Natural killer cell treated with Interleukin-12 subunit alpha and Interleukin-12 subunit beta and Interleukin-15 and Interleukin-18, amount 100 ng/mL, for 72 hours (primary cell): ENCODE measurements at places on chromosomes 1 and 21. TPM values are rescaled to one million over a fixed set of nuclear protein-coding genes. Genes with fewer than 3 reads are reported as not detected.

Gene POGK
- total RNA-seq, result 30.3 TPM

Gene COL11A1
- total RNA-seq, result not detected

Gene XKR8
- total RNA-seq, result 9.6 TPM

DNA sequence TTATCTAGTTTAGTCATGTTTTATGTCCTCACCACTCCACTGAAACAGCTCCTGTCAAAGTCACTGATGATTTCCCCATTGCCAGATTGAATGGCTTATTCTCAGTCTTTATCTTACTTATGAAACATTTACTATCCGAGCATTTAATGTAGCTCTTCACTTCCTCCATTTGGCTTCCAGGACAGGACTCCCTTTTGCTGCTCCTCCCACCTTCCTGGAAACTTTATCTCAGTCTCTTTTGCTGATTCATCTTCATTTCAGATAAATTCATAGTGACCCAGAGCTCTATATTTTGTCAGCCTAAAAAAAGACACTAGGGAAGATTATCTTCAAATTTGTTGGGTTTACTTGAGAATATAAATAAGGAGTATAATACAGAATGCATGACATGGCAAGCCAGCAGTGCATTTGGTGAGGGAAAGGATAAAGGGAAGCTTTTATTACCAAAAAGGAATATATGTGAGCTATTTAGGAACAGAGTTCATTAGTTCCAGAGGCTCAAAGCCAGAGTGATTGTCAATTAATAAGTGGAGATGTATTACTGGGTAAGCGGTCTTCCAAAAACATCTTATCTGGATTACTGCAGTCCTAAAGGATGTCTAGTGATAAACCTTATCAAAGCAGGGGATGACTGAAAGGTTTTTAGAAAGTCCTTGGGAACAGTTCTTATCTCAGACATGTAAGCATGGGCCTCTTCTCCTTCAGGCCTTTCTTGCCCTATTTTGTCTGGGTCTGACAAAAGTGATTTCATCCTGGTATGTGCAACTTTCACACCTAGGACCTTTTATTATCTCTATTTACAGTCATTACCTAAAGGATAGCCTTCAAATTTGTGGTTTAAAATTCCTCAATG is 25.6 kb downstream of the IL23R start:
- DNase-seq, result no peak

DNA sequence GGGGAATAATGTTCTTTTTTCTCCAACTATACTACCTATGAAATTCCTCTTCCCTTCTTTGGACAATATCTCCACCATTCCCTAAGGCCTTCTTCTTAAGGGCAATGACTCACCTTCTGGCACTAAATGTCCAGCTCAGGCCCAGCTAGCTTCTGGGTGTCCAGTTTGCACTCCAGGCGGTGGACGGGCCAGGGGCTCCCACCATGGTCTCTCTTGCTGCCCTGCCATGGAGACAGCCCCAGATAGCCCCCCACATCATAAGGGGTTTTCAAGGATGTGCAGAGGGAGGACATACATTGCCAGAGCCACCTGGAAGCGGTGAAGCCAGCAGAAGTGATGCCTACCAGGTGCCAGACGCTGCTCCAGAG is 43.8 kb downstream of the C1orf198 start:
- no peak for DNase-seq

DNA sequence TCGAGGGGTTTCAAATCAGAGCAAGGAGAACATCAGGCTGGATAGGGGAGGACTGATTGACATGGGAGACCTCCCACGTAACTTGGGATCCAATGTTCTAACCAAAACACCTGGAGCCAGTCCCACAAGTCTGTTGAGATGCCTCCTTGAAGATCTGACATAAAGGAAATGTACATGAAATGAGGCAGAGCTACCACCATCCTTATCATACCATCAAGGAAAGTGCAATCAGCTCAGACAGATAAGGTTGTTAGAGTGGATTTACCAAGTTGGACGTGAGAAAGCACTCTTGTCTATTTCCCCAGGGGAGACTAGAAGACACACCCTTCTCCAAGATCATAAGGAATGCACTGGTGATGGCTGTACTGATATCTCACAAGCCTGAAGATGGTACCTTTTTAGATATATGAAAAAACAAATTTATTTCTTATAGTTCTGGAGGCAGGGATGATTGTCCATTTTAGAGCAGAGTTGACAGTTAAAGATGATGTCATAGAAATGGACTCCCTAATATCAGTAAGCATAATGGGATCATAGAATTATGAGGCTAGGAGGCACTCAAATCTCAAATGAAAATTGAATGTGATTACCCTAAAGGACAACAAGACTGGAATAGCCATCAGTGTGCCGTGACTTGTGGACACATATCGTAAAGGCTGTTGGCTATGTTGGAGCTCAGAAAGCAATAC is 129.1 kb upstream of the RAB4A start:
- no peak for DNase-seq

Gene CFHR2
- total RNA-seq, result not detected

Gene LINGO4
- total RNA-seq, result not detected

Gene LEMD1
- total RNA-seq, result not detected

Gene APCS
- not detected for total RNA-seq

DNA sequence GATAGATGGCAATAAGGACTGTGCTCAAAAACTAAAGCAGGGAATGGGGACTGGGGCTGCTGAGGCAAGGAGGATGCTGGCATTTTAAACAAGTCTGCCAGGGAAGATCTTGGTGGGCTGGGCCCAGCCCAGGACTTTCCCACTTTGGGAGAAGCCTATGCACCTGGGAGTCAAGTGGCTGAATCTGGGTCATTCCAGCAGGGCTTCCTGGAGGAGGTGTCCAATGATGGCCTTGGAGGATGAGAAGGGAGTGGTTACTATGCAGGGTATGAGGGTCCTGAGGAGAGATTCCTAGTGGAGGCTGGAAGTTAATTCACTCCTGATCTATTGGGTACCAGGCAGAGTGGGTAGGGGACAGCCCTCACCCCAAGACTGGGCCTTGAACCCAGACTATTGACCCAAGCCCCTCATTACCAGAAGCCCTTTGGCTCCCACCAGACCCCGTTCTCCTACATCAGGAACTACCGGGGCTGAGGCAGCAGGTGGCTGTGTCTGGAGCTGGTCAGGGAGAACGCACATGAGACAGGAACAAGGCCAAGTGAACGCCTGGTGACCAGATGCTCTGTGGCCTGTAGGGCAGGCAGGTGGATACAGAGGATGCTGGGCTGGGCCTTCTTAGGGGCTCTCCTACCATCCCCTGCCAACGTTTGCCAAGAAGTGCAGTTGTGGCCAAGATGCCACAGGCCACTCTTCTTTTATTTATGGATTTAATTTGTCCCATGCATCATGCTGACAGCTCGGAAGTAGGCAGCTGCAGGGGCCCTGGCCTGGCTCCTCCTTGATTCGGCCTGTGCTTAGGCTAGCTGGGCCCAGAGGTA is 18.3 kb upstream of the LRP8 start:
- no peak for DNase-seq

DNA sequence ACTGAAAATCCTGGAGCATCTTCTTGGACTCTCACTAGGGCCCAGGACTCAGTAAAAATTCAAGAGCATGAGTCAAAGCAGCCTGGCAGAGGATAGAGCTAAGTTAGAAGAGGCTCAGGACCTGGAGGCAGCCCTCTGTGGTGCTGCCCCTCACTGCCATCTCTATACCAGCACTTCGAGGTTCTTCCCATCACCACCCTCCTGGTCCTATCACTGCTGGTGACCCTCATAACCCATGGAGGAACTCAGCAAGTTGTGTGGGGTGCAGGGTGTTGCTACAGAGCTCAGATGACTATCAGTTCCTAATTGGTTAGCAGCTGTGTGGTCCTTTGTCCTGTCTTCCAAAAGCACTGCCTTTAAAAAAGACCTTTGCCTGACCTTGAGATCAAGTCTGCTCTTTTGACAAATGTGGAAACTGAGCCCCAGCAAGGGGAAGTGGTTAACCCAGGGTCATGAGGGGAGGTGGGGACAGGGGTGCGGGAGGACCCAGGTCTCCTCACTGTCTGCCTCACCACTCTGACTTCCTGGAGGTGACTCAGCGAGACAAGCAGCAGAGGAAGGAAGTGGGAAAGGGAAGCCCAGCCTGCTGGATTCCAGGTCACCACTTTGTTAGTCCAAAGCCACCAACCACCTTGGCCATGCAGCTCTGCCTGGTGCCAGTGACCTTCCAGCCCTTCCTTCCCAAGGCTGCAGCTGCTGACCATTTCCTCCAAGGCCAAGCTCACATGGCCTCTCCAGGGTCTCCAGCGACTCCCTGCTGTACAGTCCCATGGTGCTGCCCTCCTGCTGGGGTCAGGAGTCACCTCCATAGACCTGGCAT is 199.4 kb upstream of the EDN2 start:
- DNase-seq, result peak; percentile 84

Gene DNALI1
- not detected for total RNA-seq

DNA sequence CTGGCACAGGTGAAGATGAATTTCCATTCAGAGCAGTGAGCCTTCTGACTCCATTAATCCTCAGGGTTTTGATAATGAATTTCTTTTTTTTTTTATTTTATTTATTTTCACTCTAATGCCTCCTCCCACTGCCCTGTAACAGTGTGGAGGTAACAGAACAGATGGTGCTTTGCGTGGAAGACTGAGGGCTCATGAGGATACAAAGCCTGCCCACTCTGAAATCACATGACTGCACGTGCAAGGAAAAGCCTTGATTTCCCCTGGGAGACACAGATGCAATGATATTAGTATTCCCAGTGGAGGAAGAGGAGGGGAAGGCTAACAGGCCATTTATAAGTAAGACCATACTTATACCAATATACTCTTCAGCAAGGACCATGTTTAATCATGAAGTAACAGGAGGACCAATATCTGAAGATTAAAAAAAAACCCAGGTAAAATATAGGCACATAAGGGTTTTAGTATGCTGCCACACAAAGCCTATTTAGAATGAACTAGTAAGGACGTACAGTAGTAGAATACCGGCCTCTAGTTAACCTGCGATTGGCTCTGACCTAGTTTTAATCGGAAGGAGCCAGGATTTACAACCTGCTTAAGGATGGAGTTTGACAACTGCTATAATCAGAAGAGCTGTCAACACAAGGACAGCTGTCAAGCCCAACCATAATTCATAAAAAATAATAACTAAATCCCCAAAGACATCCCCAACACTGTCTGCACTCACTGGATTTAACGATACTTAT is 69.6 kb downstream of the LHX4 start:
- DNase-seq, result no peak

Gene LCE2C
- total RNA-seq, result not detected

DNA sequence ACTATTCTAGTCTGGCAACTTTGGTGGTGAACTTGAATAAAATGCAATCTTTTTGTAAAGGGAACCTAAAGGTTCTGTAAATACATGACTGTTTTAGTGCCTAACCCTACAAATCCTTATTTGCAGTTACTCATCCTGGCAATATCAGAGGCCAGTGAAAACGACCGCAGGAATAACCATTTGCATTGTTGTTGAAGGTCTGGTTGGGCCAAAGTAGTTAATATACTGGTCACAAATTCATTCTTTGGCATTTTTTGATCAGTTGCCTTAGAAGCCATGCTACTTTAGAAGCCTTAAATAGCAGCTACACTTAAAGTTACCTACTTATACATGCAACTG is 93.7 kb downstream of the AHCTF1 start:
- DNase-seq, result no peak

Gene SYPL2
- total RNA-seq, result not detected

- DNase-seq, result no peak
Observed at GRCh38 chr21:38220270-38220737, 36.5 kb upstream of the KCNJ15 start.

DNA sequence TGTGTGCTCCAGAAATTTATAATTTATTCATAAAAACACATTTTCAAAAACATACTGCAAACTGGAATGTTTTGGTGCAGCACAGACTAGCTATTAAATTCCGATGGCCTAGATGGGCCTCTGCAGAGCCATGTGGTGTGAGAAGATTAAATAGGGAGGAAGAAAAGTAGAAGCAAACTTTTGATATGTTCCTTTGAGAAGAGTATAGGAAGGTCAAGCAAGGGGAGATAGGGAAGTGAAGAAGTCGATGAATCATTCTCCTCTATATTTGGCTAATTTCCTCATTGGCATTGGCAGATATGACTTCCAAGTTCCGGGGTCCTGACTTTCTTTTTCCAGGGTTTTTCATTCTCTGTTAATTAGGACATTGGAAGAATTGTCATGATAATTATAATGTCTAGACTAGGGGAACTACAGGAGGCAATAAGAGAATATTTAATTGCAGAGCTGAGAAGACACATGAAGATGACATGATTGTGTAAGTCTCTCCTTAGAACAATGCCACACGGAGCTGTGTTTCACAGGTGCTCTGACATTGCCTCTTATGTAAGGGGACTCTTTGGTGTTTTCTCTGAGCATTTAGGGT is 19.3 kb upstream of the ZNF326 start:
- DNase-seq, result no peak

DNA sequence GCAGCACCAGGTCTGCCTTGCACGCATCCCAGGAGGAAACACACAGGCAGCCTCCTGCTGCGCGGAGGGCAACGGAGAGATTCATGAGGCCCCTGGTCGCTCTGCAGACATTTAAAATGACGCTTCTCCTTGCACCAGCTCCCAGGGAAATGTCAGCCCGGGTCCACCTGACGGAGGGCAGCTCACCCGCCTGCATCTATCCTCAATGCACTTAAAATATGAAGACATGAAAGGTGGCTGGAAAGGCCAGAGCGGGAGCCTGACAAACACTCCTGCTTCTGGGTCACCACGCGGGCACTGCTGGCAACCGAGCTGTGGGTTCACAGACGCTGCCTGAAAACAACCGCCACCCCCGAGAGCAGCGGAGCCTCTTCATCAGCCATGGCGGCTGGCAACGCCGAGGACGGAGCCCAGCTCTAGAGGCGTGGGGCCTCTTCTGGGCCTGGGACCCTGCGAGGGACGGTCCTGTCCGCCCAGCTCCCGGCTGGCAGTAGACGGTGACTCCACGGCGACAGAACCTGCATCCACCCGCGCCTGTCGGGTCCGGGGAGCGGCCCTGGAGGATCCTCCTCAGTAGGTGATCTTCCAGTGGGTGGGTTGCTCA is 22.7 kb downstream of the POFUT2 start:
- DNase-seq, result no peak

Gene NPHS2
- not detected for total RNA-seq

Gene KIRREL1
- not detected for total RNA-seq

DNA sequence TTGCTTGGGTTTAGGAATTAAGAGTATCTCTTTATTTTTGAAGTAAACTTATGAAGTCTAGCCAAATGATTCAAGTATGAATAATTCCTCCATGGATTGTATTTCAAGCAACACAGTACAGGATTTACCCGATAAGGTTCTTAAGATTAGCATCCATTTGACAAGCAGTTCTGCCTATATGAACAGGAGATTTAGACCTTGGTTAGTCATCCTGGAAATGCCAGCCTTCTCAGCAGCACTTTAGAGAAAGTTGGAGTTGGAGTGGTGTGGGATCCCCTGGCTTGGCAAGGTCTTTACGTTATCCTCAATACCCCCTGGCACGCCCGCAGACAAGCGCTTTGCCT is 1.6 kb downstream of the BCAR3 start:
- no peak for DNase-seq

DNA sequence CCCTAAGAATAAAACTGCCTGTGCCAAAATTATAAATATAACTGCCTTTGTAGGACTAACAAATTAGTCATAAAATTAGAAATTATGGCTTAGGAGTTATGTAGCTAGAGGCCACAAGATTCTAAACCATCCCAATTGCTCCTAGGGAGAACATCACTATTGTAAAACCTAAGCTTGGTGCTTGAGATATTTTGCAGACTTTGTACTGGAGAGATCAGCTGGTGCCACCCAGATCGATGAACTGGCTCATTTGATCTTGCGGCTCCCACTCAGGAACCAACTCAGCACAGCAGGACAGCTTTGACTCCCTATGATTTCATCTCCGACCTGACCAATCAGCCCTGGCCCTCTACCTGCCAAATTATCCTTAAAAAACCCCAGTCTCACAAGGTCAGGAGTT is 30.6 kb downstream of the HHAT start:
- no peak for DNase-seq
